ENCODE measurements at places on chromosomes 2 and 18.

DNA sequence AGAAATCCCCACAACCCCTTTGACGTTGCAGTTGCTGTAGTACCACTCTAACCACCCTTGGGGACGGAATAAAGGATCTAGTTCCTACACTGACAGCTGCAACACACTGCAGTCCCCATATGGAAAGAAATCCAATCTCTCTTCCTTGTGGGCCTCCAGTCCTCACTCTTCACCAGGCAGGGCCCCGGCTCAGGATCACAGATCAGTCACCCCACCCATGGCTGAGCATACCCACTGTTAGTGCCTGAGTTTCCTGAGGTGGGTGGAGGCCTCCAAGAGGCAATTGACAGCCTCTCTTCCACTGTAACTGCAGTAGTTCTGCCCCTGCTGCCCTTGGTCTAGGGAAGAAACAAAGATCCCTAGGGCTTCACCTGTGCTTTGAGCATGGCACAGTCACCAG, 670.0 kb upstream of the CDH2 start:
- DNase-seq = no peak

DNA sequence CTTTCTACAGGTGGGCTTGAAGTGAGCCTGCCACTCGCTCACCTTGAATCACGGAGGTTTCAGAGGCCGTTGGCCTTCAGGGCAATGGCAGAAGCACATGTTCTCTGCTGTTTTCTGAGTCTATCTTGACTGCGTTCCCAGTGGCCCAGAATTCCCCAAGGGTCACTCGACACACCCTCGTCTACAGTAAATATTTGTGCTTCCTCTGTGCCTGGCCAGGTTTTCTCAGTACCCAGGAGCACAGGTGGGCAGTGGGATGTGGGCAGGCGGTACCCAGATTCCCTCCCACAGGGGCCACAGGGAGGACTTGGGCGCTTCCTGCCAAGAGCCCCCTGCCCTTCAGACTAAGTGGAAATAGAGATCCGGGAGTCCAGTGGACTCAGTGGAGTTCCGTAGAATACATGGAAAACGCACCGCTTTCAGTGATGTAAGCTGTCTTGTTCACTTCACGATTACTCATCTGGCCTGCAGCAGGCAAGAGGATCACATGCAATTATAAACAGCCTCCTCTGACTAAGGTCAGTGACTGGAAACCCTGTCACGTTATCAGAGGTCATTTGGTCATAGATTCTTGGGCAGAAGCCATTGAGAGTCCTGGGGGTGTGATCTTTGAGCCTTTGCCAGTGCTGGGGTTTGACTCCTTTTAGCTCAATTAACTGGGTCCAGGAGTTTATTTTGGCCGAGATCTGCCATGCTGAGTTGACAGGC, 179.8 kb downstream of the NEDD4L start:
- peak; percentile 96 for DNase-seq

DNA sequence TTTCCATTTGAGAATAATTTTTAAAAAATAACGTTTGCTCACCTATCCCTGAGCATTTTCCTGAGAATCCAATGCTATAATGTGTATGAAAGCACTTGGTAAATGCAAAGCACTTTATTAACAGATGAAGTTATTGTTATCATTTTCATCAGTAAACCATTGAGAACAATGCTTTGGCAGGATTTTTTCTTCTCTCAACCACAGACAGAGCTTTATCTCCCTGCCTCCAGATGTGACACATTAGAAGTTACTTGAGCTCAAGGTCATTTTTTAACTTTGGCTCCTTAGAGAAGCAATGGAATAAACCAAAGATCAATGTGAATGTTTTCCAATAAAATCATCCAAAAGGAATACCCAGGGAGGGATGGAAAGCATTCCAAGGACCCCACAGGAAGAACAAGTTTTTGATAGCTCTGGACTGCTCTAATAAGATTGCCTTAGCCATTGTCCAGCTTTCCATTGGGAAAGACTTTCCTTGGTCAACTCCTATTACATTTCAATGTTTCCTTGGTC, 118.9 kb upstream of the NT5C1B start:
- no peak for DNase-seq

GRCh38 chr2:57990118-57990725, 56.4 kb upstream of the VRK2 start:
- DNase-seq = no peak

DNA sequence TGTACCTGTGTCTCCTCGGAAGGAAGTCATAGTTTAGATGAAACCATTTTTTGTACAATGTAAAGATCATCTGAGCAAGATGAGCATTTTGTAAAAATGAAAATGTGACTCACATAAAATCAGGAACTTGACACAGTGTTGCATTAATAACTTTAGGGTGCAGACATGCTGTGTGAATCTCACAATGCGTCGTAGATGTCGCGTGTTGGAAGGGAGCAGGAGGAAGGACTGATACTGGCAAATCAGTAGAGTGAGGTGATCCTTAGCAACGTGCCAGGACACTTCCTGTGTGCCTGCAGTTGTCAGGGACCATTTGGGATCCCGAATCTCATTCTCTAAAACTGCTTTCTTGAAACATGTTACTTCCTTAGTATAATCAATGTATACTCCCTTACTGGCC, 103.1 kb downstream of the SH3BP4 start:
- DNase-seq = no peak

DNA sequence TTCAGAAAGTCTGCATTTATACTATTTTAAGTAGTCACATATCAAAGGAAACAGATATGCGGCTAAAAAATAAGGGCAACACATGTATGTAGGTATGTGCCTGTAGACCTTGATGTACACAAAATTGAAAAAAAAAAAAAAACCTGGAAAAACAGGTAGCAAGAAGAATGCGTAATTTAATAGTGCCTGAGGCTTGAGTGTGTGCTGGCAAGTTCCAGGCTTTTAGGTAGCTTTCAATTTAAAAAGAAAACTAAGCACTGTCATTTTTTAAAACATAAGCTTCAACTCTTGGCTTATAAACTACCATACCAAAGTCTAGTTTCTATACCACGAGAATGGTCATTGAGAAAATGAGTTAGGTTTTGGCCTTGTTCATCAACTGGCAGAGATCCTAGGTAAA, 72.3 kb downstream of the OTX1 start:
- no peak for DNase-seq

Measured in iris pigment epithelial cell (primary cell).